ENCODE measurements at places on chromosomes 11 and 22. TPM values are rescaled to one million over a fixed set of nuclear protein-coding genes. Genes with fewer than 3 reads are reported as not detected.

GRCh38 chr11:123330948-123331347 lies 99.1 kb upstream of the GRAMD1B start:
- no peak for DNase-seq

- peak; percentile 15 for DNase-seq
Measured at GRCh38 chr11:122405547-122406341, 249.8 kb upstream of the UBASH3B start.

The TRIM48 gene
- total RNA-seq, result 0.24 TPM

DNA sequence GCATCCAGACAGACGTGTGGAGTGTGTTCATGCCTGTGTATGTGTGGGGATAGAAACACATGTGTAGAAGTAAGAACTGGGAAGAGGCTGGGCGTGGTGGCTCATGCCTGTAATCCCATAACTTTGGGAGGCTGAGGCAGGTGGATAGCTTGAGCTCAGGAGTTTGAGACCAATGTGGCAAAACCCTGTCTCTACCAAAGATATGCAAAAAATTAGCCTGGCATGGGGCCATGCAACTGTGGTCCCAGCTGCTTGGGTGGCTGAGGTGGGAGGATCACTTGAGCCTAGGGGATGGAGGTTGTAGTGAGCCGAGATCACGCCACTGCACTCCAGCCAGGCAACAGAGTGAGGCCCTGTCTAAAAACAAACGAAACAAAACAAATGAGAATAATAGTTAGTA lies 1166.6 kb downstream of the TBC1D22A start:
- DNase-seq, result no peak

The TREH gene
- total RNA-seq, result not detected

DNA sequence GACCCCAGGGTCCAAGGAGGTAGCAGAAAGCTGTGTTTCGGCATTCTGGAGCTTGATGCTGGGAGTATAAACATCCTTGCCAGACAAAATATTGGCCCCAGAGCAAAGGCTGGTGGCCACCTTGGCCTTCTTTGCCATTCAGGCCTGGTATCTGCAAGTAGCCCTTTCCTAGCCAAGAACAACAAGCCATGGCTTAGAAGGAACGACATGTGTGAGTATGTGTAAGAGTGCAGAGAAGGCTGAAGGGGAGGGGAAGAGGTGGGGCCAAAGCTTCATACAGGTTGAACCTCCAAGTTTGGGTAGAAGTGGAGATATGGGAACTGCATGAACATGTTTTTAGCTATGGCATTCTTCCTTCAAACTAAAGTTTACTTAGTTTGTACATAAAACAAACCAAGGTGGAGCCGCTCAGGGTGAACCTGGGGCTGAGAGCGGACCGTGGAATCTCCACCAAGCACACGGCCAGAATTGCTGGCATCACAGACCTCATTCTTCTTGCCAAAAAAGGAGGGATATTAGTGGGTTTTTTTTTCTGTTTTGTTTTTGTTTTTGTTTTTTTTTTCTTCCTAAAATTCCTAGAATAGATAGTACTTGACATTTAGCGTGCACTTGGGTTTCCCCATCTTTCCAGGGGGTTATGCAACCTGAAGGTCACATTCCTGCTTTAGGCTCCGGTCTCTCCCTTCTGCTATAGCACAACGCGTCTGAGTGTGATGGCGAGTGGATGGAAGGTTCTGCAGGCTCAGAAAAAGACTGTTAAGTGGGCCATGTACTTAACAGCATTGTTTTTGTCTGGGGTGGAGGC lies 70.9 kb downstream of the ADAMTS15 start:
- no peak for DNase-seq

- DNase-seq, result peak; percentile 77
Measured at GRCh38 chr22:50306753-50307749, at the start of gene PLXNB2. Gene PLXNB2 (minus strand): TSS chr22:50307646. CDS start chr22:50290584, 17,062 bp downstream.

The MMP12 gene
- not detected for total RNA-seq

- DNase-seq, result no peak
Measured at GRCh38 chr11:88193278-88193677, 18.0 kb upstream of the RAB38 start.

GRCh38 chr22:23632178-23632577 lies at the start of gene DRICH1:
Gene DRICH1 (minus strand): TSS chr22:23632321. CDS start chr22:23632023, 298 bp downstream.
- DNase-seq, result no peak

DNA sequence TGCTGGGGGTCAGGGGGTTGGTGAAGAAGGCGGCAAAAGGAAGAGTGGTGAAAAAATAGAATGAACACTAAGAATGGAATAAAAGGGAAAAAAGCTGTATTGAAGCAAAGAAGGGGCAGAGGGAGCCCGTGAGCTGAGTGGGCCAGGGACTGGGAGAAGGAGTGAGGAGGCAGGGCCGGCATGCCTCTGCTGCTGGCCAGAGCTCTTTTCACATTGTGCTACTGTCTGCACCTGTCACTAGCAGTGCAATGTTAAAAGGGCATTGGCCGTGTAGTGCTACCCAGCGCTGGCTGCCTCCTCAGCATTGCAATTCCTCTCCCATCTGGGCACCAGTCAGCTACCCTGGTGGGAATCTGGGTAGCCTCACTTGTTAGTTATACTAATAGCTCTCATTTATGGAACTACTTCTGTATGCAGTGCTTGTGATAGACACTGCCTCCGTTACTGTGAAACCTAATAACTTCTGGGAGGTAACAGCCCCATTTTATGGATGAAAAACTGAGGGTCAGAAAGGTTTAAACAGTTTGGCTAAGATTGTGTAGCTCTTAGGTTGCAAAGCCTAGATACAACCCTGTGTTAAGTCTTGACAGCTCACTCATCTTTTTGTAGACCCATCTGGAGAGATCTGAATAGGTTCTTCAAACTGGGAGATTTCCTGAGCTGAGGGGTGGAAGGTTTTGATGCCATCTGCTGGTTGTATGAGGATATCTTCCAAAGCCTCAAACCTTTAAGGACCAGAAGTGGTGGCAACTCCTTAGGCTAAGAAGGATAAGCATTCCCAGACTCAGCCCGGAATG lies 8.5 kb downstream of the YPEL4 start:
- peak; percentile 57 for DNase-seq

The LUZP2 gene
- not detected for total RNA-seq

The JHY gene
- 4.6 TPM for total RNA-seq

DNA sequence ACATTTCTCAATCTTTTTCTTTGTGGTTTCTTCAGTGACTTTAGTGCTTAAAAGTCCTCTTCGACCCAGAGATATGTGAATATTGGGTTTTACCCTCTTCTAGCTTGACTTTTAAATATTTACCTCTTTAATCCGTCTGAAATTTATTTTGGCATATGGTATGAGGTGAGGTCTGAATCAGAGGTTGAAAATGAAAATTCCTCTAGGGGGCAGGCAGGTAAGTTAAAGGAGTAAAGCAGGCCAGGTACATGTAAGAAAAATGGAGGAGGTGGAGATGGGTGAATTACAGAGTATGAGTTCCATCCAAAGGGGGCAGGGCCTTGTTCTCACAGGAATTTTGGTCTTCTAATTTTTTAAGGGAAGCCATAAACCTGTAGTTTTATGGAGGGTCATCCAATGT lies 263.8 kb upstream of the NARS2 start:
- DNase-seq, result no peak

DNA sequence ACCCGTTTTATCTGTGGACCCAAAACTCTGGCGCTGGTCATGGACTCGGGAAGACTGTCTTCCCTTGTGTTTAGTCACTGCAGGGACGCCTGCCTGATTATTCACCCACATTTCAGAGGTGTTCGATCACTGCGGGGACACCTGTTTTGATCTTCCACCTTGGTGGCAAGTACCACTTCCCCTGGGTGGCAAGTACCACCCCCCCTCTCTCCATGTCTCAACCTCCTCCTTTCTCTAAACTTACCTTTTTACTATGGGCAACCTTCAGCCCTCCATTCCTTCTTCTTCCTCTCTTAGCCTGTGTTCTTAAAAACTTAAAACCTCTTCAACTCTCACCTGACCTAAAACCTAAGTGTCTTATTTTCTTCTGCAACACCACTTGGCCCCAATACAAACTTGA lies 1.9 kb upstream of the NDUFC2 start:
- no peak for DNase-seq

GRCh38 chr11:73478737-73479347 lies 102.6 kb downstream of the RELT start:
- DNase-seq, result peak; percentile 49

DNA sequence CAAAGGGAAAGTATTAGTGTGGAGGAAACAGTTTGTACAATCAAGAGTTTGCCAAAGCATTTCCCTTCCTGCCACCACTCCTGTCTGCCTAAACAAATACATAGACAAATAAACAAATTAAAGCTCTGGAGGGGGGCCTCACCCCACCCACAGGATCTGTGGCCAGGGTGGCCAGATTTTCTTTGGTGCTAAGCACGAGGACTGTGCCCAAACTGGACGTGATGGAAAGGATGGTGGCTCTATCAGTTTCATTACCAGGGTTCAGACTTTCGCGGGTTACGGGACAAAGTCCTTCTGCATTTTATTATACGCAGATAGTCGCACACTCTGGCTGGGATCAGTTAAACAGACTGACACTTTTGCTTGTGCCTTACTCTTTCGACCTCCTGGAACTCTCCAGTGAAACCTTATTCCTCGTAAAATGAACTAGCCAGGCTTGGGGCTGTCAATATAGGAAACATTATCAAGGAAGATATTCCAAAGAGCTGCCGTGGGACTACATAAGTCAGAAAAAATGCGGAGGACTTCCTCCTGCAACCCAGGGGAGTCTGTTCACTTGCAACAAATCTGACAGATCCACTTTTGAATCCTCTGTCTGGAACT lies 11.2 kb downstream of the BARX2 start:
- DNase-seq, result no peak

- DNase-seq, result no peak
Measured at GRCh38 chr22:35292786-35293185, 6.9 kb upstream of the TOM1 start.

DNA sequence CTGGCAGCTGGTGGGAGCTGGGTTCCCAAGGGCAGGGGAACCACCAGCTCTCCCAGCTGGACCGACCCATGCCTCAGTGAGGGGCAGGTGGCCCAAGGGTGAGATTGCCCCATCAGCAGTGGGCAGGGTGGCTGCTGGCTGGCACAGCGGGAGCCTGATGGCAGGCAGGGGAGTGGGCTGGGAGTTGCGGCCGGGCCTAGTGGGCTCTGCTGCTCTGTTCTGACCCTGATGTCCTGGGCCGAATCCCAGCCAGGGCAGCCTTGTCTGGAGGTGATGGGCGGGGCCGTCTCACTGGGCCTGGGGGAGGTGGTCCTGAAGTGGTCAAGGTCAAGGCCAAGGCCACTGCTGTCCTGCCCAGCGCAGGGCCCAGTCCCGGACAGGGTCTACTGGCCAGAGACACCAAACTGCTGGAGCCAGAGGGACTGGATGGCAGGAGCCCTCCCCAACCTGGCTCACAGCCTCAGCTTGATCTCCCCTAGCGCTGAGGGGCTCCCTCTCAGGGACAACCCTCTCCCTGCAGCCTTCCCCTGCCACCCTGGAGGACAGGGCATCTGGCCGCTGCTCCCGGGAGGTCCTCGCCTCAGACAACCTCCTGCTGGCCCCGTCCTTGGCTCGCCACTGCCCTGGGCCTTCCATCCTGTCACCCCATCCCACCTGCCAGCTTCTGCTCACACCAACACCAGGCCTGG lies 26.5 kb upstream of the PPARA start:
- DNase-seq, result no peak

The SIDT2 gene
- total RNA-seq, result 13.0 TPM

- DNase-seq, result peak; percentile 19
Measured at GRCh38 chr11:61728940-61729219, 23.6 kb upstream of the MYRF start.

The CCDC81 gene
- total RNA-seq, result 0.29 TPM

DNA sequence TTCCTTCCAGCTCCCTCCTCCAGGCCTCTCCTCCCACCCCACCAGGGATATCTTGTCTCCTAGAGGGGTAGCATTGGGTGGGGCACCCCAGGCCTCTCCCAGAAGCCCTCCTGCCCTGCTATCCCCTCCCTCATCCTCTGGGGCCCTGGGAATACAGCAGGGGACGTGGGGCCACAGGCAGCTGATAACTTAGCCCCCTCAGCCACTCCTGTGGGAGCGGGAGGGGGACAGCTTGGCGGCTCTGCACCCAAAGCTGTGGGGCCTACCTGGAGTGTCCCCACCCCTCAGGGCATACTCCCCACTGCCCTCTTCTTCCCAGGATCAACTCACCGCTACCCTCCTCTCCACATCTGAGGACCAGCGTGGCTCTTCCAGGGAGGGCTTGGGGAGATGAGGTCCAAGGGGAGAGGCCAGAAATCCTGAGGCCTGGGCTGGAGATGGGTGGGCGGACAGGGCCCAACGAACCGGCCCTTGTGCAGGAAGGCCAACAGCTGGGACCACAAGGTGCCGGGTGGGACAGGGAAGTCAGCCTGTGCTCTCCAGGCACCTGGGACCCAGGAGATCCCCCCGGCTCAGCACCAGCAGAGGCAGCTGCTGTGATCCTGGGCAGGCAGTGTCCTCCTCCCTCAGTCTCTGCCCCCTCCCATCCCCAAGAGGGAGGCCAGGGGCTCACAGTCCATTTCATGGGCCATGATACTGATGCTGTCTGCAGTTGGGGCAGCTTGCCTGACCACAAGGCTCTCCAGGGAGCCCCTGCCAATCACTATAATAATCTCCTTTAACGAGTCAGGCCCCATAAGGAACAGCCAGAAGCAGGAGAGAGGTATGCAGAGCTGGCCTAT lies 23.2 kb downstream of the NEAT1 start:
- DNase-seq, result no peak

DNA sequence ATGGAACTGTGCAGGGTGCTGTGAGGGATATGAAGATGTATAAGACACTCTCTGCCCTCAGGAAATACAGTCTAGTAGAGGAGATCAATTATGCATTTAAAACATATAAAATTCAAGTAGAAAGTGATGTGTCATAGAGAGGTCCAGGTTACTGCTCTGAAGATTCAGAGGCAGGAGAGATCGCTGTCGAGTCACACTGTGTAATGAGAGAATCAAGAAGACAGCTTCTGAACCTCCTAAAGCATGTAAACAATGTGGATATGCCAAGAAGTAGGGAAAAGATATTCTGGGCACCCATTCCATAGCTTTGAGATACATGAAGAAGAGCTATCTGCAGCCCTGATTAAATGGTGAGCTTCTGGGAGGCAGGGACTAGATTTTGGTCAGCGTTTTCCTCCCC lies 16.7 kb downstream of the SSH3 start:
- DNase-seq, result no peak

The RCOR2 gene
- 2.1 TPM for total RNA-seq

The MS4A3 gene
- total RNA-seq, result not detected

The THRSP gene
- not detected for total RNA-seq

DNA sequence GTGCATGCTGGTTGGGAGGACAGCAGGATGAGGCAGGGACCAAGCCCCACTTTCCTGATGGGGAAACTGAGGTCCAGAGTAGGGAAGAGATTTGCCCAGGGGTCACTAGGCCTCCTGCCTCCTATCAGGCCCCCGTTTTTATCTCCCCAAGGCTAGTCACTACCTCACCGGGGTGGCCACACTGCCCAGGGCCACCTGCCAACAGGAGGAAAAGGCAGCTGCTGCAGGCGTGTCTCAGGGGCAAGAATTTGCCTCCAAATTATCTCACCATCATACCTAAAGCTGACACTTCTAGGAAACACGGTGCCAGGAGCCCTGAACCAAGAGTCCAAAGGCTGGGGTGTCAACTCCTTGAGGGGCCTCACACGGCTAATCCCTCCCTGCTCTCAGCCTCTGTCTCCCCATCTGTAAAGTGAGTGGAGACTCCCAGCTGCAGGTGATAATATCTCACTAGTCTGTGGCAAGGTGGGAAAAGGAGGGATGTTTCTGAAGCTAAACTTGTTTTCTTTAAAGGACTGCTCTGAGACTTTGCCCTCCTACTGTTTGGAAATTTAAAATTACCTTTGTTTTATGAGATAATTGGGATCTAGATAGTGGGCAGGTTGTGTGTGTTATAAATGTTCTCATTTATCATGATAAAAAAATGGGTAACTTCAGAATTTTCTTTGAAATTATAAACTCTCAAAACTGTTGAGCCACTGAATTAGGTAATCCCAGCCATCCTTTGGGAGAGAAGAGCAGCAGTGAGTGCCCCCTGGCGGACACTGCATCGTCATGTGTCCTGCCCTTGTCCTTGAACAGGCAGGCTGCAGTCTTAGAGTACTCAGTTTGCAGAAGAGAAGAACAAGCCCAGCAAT lies 60.0 kb downstream of the MYO7A start:
- peak; percentile 69 for DNase-seq
